CD8-positive, alpha-beta T cell (primary cell): ENCODE measurements at places on chromosomes 7 and 10.

DNA sequence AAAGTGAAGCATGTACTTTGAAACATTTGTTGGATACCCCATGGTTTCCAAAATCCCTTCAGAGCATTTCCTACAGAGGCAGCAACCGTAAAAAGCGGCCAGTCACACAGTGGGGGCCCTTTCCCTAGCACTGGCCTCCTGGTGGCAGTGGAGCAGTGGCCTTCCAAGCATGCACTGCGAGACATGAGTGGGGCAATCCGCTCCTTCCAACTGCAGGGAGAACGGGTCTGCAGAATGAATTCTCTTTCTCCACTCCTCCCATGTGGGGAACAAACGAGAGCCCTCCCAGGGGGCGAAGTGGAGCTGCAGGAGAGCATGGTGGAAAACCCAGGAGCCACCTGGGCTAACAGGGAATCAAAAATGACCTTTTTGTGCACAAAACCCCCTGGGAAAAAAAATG is 542.9 kb upstream of the GALNT17 start:
- DNase-seq, result no peak

DNA sequence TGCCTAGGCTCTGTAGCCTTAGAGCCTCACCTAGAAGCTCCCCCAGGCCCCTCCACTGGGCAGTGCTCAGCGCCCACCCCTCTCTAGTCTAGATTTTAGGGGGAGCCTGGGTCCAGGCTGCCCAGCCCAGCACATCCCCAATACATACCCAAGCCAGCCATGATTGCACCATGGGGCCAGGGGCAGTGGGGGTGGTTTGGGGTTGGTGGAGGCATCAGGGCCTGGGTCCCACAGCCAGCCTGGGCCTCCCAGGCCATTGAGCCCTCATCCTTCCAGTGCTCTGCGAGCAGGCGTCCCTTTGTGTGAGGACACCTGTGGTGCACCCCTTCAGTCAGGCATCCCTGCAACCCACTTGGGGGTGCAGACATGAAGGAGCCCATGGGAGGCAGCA is 76.9 kb upstream of the RET start:
- DNase-seq, result no peak

GRCh38 chr7:158695056-158695455 is 9.5 kb downstream of the NCAPG2 start:
- no peak for DNase-seq

DNA sequence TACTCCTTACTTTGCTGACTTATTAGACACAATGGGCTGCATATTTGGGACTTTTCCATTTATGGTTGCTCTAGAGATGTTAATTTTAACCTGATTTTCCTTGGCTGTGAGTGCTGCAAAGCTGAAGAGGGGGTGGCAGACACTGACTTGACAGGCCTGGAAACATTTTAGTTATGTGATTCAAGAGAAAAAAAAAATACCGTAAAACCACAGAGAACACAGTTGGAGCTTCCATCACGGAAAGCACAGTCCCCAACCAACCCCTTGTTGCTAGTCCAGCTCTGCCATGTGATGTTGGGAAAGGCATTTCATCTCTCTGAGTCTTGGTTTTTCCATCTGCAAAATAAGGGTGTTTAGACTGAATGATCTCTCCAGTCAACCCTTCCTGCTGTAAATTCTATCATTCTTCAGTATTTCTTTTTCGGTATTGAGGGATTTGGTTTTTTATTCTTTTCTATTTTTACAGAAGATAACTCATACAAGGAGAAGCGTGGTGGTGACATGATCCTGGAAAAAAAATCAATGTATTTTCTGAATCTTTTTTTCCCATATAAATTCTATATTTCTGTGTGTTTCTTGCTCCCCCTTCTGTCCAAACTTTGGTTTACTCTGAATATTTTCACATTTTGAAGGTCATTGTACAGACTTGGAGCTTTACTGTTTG is 246.1 kb downstream of the REEP3 start:
- DNase-seq, result no peak

DNA sequence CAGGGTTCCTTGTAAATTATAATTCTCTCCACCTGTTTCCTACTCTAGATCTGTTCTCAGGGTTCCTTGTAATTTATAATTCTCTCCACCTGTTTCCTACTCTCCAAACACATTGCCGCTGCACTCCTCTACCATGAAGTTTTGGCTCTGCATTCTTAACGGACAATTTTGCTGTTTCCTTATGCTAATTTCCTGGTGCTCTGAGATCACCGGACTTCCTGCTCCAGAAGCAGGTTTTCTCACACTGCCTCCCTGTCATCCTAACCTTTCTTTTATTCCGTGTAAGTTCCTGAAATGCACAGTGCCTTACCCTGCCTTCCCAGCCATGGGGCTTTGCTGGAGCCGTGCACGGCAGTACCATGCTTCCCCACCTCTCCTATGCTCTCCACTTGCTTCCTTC is 256.8 kb downstream of the PLXNA4 start:
- no peak for DNase-seq

- DNase-seq, result no peak
Observed at GRCh38 chr7:70944516-70944915, 187.4 kb upstream of the GALNT17 start.

DNA sequence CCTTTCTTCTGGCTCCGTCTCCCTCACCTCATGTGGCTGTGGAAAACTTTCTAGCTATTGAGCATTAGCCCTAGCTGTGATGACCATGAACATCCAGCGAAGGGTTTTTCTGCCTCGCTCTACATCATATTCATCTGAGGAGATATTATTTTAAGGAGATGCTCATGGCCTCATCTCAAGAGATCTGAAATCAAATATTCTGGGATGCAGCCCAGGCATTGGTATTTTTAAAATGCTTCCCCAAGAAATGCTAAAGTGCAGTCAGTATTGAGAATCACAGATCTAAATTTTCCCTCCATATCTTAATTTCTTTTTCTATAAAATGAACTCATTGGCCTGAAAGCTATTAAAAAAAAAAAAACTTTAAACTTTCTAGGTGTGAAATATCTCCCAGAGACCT is 238.2 kb upstream of the CELF2 start:
- no peak for DNase-seq

- DNase-seq, result no peak
Observed at GRCh38 chr7:42596737-42597136, 315.1 kb downstream of the C7orf25 start.

- DNase-seq, result no peak
Observed at GRCh38 chr7:92569137-92569536, 21.1 kb downstream of the FAM133B start.

DNA sequence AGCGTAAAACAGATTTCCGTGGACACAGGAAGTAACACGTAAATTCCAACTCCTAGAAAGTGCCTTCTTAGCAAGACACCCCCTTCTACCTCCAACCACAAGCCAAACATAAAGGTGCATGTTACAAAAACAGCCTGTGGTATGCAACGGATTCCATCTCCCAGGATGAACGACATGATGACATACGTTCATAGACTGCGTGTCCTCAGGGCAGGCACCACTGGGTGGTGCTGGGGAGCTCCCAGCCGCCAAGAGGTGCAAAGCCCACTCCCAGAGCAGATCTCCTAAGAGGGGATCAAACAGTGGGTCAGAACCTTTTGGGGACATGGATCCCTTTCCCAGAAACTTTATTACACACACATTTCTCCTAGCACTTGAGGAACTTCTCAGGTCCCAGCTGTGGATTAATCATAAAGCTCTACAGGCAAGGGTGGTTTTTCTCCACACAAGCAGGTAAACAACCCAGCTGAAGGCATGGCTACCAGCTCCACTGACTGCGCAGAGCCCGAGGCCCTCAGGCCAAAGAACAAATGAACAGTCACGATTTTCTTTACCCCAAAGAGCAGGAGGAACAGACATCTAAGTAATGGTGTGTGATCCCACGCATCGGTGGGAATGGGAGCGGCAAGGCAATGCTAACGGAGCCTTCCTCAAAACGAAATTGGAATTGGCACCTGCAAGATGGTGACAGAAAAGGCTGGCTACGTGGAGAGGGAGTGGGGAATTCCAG is 13.8 kb downstream of the PSAP start:
- DNase-seq, result no peak
